ENCODE measurements at places on chromosomes 1 and 21.

DNA sequence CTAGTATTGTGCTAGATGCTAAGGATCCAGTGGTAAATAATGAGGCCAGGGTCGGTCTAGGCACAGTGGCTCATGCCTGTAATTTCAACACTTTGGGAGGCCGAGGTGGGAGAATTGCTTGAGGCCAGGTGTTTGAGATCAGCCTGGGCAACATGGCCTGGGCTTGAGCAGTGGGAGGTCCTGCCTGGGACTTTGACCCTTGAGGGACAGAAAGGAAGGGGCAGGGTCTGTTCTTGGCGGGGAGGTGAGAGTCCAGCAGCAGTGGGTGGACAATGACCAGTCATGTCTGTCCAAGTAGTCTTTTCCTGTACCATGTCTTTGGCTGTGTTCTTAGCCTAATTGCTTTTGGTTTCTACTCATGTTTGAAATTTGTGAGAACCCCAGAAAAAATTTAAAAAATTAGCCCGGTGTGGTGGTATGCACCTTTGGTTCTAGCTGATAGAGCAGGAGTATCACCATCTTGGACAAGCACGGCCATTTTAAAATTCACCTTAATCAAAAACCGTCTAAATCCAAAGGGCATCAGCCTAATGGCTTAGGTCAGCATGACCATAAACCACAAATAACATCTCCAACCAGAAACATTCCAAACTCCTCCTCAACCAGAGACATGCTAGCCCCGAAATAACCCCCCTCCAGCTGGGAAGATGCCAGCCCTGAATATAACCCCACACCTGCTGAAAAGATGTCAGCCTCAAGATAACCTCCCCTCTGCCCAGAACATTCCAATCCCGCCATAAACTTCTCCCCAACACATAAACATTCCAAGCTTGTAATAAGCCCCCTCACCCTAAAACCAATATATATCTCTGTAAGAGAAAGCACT, 6.8 kb upstream of the AK2 start:
- no peak for DNase-seq

GRCh38 chr1:70376196-70376595, 21.7 kb upstream of the ANKRD13C start:
- no peak for DNase-seq

GRCh38 chr1:35032384-35032739, 617 bp upstream of the ZMYM6 start:
- no peak for DNase-seq

DNA sequence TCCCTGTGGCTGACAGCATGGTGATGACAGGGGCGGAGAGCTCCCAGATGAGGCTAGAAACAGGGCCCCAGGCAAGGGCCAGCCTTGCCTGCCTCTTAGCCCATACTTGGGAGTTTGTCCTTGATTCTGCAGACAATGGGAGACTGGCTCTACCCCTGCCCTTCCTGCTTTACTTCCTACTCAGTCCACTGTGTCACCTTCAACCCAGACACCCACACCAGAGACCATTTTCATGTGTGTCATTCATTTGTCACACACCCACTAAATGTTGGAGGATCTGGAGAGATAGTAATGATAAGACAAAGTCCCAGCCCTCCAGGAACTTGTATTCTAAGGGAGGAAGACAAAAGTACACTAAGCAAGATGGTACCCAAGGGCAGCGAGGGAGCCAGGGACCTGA, 43.7 kb downstream of the SYT6 start:
- no peak for DNase-seq

DNA sequence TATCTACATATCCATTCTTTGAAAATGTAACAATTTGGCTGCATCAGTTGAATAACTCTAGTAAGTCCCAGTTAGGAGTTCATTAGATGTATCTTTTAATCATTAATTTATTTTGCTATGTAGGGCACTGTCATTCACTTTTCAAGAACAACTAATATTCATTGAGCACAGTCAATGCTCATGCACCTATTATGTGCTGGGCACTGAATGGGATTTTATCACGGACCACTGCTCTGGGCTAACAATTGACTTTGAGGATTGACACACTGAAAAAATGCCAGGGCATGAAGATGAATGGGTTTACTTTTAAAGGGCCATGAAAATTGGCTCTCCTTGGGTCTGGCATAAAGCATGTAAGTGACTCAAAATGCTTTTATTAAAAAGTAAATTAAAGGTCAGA, 375.2 kb downstream of the PLPP3 start:
- no peak for DNase-seq

GRCh38 chr1:198517623-198518199, 22.8 kb downstream of the ATP6V1G3 start:
- DNase-seq, result no peak

- no peak for DNase-seq
Observed at GRCh38 chr1:80036690-80037432, 1030.3 kb upstream of the ADGRL4 start.

GRCh38 chr1:203426870-203427269, 48.7 kb upstream of the PRELP start:
- DNase-seq, result no peak

GRCh38 chr1:59565611-59566410, 248.9 kb upstream of the HOOK1 start:
- DNase-seq, result no peak

- no peak for DNase-seq
Observed at GRCh38 chr1:10539411-10540043, 64.8 kb downstream of the PEX14 start.

DNA sequence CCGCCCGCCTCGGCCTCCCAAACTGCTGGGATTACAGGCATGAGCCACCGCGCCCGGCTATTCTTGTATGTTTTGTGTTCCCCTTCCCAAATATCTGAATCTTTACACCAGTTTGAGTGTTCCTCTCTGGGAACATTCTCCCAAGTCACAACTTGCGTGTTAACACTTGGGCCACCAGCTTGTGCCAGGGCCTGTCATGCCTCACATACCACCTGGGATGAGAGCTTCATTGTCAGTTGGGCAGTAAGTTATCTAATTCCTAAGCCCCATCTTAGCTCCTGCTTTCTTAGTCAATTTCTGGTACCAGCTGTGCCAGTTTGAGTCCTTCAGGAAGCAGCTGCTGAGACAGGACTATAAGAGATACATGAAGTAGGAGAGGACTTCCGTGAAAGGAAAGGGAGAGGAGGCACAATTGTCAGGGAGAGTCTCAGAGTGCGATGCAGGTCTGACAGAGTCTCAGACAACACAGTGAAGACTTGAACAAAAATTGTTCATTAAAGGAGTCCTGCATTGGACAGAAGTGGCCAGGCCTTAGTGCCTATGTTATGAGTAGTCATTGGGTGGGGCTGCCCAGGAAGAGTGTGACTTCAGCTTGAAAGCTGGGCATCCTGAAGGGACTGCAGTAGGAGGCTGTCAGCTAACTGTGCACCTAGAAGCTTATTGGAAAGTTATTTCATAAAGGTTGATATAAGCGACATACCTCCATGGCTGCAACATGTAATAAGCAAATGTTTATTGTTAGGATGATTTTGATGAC, 17.3 kb downstream of the ZFYVE9 start:
- DNase-seq, result no peak

DNA sequence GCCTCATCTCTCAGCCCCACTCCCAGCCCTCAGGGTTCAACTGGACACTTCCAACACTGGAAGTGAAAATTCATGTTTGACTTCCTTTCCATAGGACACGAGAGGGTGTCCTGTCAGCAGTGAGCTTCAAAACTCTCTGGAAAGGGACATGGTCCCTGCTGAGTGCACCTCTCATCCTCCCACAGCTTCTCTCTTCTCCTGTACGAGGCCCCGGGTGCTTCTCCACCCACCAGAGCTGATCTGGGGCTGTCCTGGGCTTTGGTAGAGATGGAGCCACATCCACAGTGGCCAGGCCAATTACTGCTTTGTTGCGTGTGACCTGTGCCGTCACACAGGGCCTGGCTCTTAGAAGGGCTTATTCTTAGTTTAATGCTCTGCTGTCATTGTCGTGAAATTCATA, 182.3 kb downstream of the RRAGC start:
- DNase-seq, result no peak

DNA sequence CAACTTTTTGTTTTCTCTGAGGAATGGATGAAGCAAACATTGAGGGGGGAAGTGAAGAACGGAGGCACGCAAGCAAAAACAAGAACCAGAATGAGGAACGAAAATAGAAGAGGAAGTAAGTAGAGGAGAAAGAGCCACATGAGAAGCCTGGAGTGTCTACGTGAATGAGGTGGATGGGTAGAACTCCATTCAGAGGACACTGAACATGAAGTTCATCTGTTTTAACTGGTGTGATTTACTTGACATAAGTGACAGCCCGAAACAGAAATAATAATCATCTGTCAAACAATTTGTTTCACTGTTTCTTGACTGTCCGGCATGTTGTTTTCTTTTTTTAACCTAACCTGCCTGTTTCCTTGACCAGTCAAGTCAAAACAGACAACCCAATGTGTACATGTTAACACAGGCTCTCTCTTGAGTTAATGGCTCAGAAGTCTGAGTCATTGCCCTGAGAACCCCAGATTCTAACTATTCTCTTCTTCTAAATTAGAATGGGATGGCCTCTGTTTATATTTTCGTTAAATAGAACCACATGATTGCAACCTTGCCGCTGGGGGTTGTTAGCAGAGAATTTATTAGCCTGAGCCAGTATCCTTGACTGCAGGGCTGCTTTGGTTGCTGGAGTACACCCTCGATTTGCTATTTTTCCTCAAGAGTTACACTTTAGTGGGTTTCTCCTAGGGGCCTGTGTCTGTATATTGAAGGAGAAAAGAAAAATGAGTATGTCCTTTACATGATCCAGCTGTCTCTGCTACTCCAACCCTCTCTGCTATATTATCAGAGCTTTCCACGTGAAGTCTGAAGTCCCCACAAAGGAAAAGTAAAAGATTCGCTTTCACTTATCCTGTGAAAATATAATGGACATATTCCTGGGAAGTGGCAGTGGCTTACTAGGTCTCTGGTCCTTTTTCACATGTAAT, 151.7 kb downstream of the ZC3H11B start:
- no peak for DNase-seq

DNA sequence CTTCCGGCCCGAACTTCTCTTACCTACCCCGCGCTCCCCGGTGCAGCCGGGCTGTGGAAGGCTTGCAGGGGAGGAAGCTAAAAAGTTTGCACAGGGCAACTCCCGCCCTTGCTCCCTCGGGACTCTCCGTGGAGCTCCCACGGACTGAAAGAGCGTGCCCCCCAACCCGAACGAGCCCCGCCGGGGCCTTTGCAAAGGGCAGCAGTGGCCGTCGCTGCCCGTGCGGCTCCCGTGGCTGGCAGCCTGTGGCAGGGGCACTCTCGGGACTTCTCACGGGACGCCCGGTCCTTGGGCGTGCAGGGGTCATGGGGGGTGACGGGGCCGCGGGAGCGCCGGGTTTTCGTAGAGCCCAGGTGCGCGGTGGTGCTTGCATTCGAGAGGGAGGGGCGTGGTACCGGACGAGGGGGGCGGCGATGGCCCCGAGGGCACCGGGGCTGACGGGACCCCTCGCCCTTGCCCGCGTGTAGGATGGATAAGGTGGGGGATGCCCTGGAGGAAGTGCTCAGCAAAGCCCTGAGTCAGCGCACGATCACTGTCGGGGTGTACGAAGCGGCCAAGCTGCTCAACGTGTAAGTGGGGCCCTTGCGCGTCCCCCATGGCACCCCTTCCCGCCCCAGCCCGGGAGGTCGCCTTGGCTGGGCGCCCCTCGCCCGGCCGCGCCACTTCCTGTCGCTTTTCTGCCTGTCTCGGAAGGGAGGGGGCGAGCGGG, 711 bp downstream of the GADD45A start:
- no peak for DNase-seq

DNA sequence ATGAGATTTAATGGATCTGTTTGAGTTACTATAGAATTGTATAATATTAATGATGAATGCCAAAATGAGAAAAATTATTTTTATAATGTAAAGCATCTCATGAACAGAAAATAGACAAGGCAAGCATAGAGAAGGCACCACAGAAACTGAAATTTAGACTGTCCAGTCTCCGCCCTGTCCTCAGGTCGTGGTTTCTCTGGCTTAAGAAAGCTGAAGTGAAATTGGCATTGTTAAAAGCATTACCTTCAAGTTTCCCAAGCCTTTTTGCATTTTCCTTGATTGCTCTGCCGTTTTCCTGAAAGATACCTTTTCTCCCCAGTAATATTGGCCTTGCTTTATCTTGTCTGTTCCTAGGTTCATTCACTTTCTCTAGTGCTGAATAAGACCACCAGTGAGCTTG, 58.0 kb downstream of the VPS13D start:
- no peak for DNase-seq

- no peak for DNase-seq
Observed at GRCh38 chr1:99751877-99752504, 14.4 kb downstream of the FRRS1 start.

GRCh38 chr1:41562328-41562727, 77.8 kb upstream of the EDN2 start:
- DNase-seq, result no peak

DNA sequence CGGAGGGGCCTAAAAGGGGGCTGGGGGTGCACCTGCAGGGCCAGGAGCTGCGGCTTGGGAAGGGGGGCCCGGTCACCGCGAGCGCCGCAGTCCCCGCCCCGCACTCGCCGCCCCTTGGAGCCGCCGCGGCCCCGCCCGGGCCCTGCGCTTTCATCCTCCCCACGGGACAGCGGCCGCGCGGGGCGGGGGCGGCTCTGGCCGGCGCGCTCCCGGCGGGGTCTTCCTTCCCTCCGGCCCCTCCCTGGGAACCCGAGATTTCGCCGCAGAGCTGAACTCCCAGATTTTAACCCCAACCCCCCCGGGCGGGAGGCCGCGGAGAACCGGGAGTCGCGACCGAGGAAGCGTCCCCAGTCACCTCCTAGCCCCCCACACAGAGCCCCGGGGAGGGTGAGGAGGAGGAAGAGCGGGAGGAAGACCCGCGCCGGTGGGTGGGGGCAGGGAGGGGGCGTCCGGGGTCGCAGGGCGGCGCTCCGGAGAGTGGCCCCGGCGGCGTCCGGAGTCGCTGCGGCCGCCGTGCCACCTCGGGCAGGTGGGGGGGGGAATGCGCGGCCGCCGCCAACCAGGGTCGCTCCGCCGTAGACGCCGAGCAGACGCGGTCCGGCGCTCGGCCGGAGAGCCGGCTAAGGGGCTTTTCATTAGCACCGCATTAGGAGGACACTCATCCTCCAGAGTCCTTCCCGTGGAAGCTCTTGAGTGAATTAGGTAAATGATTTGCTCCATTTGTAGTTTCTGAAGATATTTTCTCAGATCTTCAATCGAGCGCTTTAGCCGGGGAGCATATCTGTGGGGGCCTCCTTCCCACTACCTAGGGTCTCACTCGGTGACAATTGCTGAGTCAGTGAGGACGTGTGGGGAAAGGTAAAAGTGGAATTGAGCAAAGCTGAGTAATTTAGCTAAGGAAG, 31.6 kb upstream of the NFIA start:
- no peak for DNase-seq

GRCh38 chr1:223048026-223048425, 95.0 kb downstream of the TLR5 start:
- DNase-seq, result no peak

GRCh38 chr1:213658457-213658856, 329.3 kb upstream of the PROX1 start:
- DNase-seq, result no peak

DNA sequence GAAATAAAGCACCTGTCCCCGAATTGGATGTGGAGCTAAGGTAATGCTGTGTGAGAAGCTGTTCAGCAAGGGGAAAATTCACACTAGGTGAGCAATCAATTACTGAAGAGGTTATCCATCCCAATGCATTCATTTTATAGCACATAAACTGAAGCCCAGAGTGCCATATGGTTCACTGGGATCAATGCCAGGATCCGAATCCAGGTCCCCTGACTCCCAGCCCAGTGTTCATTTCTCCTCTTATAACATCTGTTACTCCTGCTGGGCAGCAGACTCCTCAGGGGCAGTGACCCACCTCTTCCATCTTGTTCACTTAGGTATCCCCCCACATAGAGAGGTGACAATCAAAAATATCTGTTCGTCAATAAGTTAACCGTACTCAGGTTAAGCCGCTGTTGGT, 13.2 kb upstream of the SEC16B start:
- peak; percentile 36 for DNase-seq
